Activated T-helper 9 cell treated with anti-CD3 and anti-CD28 coated beads, Interleukin-2, amount 50 U/mL, for 16 hours (primary cell): ENCODE measurements at places on chromosomes 7 and 10.
A peak's percentile ranks its signal among the peaks of the same experiment; 100 is the strongest.

DNA sequence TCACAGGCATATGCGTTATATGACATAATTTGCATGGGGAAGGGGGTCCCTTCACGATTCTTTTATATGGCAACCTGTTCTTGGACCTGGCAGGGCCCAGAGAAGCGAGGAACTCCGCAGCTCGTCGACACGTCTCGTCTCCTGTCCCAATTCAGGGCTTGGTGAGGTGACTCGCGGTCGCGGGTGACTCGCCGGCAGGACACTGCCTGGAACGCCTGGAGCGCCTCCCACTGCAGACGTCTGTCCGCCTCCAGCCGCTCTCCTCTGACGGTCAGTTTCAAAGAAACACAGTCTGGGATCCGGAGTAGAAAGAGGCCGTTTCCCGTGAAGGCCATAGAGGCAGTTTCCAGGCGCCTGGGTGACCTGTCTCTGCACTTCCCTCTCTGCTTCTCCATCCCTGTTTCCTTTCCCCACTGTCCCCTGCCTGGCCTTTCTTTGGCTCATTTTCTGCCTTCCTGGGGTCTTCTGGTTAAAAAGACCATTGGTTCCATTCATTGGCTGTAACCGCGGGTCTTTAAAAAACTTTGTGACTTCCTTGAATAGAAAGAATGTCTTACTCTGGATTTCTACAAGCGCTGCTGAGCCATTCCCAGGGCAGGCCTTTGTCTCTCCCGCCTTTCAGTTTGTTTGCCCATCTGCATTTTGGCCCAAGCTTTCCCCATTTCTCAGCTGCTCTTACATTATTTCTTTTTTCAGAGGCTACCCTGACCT lies 1.2 kb downstream of the UPP1 start:
- DNase-seq = no peak

DNA sequence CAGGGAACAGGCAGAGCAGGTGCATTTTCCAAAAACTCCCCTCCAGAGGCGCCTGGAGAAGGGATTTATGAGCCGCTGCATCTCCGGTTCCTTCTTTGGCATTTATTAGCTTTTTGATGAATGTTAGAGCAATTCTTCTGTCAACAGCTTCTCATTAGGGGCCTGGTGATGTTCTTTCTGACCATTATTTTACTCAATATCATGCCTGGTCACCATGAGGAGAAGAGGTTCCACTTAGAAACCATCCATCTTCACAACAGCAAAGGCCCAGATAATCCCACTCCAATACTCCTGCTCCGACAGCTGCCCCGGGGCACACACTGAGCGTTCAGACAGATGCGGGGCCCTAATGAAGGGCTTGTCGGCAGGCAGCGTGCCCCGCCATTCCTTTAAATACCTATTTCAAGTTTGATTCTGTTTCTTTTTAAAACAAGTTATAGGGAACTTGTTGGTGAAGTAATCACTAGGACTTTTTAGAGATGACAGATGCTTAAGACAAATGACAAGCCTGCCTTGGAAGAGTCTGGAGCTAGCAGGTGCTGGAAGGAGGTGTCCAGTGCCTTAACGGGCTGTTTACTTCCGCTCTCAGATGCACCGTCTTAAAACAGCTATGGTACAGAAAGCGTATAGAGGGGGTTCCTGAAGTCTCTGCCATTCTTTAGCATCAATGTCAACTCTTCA lies 31.7 kb downstream of the ECHDC3 start:
- no peak for DNase-seq

DNA sequence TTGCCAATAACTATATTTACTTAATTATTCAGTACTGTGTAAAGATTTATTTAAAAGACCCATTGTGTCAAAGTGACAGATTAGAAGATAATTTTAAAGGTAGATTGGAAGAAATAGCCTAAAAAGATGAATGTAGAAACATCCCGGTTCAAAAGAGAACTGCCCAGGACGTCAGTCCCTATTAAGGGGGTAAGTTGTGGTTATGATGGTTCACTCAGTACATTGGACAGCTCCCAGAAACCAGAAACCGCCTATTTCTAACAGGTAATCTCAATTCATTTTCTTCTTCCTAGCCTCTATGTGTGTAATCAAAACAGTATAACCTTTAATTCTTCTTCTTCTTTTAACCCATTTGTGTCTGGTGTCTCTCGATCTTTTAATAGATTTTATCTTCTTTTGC lies 1.5 kb upstream of the FERD3L start:
- no peak for DNase-seq

DNA sequence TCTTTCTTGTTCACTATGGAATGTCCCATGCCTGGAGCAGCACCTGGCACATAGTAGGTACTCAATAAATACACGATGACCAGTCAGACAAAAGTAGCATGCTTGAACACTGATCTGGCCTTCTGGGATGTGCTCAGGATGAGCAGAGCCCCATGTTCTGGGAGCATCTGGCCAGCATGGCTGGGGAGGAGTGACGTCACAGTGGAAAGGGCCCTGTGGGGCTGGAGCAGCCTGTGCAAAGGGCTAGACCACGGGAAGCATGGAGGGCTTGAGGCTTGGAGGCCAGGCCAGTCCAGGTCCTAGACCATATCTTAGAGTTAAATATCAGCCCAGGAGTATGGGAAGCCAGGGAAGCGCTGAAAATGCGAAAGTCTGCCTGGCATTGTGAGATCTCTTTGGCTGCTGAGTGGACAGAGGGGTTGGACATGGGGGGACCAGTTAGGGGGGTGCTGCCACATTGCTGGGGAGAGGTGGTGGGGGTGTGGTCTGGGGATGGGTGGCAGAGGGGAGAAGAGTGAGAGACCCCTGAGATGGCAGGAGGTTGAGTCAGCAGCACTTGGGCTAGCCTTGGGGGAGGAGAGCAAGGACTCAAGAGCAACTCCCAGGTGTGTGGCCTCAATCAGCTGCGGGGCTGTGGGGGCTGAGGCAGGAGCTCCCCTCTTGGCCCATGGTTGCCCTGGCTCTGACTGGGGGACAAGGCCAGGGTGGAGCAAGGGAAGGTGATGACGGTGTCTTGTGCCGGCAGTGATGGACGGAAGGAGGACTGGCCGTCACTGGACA lies 34.9 kb downstream of the ZCCHC24 start:
- DNase-seq = no peak

DNA sequence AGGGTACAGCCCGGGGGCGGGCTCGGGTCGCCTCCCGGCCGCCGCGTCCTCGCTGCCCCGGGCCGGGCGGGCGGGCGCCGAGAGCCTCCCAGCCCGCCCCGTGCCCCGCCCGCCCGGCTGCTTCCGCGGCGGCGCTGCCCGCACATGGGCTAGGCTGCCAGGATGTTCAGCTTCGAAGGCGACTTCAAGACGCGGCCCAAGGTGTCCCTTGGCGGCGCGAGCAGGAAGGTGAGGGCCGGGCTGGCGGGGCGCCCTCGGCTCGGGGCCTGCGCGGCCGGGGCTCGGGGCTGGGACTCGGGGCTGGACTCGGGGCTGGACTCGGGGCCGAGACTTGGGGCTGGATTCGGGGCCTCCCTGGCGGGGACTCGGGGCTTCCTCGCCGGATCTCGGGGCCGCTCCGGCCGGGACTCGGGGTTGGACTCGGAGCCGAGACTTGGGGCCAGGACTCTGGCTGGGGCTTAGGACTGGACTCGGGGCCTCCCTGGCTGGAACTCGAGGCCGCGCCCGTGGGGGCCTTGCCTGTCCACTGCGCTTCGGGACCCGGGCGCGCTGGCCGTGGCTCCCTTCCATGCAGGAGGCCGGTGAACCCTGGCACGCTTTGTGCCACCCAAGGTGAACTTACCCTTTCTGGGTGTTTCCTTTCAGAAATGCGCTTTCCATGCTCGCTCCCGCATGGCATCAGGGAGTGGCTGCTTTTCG lies 534 bp downstream of the UBE3C start:
- peak; percentile 55 for DNase-seq

DNA sequence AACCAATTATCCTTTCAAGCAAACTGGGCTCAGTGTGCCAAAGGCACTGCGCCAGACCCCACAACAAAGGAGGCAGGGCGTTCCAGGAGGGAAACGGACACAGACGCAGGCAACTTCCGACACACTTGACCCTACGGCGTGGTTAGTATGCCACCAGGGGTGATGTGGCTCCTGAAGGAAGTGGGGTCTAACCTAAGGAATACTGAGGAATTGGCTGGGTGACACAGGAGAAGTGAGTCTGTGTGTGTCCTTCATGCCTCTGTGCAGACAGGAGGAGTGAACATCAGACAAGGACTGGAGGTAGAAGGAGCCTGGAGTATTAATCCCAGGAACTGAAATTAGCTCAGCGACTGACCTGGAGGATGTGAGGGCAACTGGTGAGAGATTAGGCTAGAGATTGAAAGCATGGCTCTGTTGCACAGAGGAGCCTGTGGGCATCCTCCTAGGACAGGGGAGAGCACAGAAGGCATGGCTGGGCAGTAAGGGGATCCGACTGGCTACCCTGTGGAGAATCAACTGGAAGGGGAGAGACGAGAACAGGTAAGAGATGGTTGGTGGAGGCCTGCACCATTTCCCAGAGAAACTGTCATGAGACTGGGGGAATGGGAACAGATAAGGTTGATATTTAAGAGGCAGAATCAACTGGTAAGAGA lies 27.8 kb downstream of the GSDME start:
- DNase-seq = no peak

- no peak for DNase-seq
Measured at GRCh38 chr10:91555455-91555854, 77.4 kb downstream of the PPP1R3C start.

DNA sequence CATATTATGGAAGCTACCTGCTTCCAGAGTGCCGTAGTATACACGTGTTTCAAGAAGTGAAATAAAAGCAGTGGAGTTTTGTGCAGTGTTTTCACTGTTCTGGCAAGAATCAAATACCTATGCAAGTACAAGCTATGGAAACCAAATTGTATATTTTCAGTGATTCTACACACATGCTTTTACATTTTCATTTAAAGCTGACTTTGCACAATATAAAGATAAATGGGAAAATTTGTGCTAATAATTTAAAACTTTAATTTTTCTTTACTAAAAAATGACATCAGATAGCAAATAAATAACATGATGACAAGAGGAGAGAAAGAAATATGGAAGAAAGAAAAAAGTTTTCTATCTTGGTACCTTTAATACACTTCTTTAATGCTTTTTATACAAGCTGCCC lies 393.7 kb upstream of the NPVF start:
- DNase-seq = no peak

DNA sequence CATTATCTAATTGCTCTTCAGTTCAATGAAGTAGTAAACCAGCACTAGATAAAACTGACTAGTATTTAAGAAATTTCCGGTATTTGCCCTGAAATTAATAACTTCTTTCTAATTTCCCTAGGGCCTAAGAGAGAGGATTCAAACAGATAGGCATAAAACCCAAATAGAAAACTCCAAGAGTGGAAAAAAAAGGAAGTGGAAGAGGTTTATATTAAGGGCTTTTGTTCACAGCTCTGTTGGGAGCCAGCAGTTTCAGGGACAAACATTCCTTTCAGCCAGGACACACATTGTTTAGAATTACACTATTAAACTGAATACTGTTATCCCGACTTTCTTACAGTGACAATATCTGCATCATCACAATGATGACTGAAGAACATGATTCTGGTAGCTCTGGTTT lies 3.6 kb downstream of the ODAD2 start:
- DNase-seq = no peak

GRCh38 chr7:130401578-130401977 lies 21.3 kb downstream of the CPA1 start:
- no peak for DNase-seq

- DNase-seq = peak; percentile 13
Measured at GRCh38 chr10:8183241-8183704, 128.8 kb downstream of the GATA3 start.

DNA sequence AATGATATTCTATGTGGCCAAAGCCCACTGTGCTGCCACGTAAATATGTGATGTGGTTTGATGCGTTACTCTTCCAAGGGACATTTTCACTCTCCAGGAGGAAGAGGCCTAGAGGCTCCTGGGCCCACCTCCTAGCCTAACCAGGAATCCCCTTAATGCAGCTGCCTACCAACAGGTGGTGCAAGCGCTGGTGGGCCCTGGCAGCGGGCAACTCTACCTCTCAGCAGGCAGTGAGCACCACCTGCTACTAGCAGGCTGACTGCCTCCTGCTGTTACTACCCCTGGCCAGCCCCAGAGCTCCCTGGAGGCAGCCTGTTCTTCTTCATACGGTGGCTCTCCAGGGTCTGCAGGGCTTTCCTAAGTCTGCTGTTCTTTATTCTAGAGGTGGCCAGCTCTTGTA lies 62.8 kb downstream of the CDH23 start:
- no peak for DNase-seq

- no peak for DNase-seq
Measured at GRCh38 chr7:39603924-39604323, 19.4 kb upstream of the RALA start.

DNA sequence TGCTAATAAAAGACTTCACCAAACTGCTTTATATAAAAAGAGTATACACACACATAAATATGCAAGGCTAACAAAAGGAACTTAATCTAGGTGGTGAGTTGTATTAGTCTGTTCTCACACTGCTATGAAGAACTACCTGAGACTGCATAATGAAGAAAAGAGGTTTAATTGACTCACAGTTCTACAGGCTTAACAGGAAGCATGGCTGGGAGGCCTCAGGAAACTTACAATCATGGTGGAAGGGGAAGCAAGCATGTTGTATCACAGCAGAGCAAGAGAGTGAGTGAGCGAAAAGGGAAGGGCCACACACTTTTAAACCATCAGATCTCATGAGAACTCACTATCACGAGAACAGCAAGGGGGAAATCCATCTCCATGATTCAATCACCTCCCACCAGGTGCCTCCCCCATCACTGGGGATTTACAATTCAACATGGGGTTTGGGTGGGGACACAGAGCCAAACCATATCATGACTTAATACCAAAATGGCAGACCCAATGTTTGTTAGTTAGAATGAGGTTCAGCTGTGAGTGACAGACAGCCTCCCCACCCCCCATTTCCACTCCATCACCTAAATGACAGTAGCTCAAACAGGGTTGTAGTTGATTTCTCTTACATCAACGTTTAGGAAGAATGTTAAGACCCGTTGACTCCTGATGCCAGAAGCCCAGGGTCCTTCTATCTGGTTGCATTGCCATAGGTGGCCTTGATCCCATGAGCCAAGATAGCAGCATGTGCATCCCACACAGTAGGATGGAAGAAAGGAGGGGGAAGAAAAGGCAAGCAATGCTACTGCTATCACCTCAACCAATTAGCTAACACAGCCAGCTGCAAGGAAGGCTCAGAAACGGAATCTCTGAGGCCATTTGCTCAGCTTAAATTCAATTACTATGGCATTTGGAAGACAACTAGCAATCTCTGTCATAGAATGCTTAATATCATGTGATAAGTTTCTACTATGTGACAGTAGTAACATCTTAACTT lies 77.0 kb downstream of the CCDC71L start:
- DNase-seq = no peak

- DNase-seq = no peak
Measured at GRCh38 chr10:110547139-110547761, 20.2 kb upstream of the SMC3 start.

GRCh38 chr7:35773994-35774393 lies 26.9 kb upstream of the SEPTIN7 start:
- no peak for DNase-seq

DNA sequence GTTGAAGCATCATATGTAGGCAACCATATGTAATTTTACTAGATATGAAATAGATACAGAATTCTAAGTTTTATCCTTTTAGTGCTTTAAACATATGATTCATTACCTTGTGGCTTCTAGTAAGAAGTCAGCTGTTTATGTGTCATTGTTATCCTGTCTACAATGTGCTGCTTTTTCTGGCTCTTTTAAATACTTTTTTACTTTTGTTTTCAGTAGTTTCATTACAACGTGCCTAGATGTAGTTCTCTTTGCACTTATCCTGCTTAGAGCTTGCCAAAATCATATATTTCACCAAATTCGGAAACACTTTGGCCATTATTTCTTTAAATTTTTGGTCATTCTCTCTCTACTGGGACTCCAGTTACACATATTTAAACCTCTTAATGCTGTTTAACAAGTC lies 26.4 kb downstream of the YAE1 start:
- no peak for DNase-seq
